ENCODE measurements at places on chromosomes 3 and 15. TPM values are rescaled to one million over a fixed set of nuclear protein-coding genes. Genes with fewer than 3 reads are reported as not detected.

Gene ECE2
- total RNA-seq, result not detected

Gene NR1I2
- 0.06 TPM for total RNA-seq

Gene THSD4
- 6.2 TPM for total RNA-seq

Gene CLDN18
- total RNA-seq, result not detected

Gene RBMS3
- total RNA-seq, result 17.5 TPM

- DNase-seq, result no peak
- peaks cover 5% of the 10 kb centered on the region for H3K4me1 ChIP-seq
- H3K4me3 ChIP-seq, result no peak overlapping the region
- H3K27ac ChIP-seq, result no peak overlapping the region
- no peaks in the 10 kb centered on the region for H3K27me3 ChIP-seq
Observed at GRCh38 chr15:69610858-69611257, 158.2 kb downstream of the RPLP1 start.

DNA sequence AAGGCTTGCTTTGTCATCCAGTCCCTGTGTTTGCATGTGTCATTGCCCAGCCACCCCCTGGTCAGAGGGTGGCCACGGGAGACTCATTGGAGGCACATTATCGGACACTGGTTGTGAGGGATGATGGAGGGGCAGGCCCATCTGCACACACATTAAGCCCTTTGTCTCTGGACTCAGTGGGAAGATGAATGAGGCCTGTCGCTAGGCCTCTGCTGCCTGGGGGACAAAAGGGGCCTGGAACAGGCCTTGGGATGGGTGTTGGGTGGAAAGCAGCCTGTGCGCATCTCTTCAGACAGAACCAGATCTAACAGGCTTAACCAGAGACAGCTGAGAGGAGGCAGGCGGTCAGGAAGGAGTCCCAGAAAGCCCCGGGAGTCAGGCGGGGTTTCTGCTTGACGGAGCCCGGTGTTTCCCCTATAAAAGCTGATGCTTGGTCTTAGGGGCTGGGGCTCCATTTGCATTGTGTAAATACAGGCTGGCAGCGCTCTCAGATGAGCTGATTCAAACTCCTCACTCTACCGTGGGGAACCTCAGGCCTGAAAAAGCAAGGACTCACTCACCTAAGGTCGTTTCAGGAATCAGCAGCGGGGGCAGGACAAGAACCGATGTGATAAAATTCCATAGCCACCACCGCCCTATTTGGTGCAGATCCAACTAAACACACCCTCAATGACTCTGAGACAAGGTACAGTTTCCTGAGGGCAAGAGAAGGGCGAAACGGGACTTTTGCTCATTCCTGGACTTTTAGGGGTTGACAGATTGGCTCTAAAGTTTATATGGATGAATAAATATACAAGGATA, 17.1 kb upstream of the SKIC8 start:
- H3K36me3 ChIP-seq, result no peaks in the 10 kb centered on the region
- H3K4me1 ChIP-seq, result no peaks in the 10 kb centered on the region
- no peak overlapping the region for H3K4me3 ChIP-seq
- no peak overlapping the region for H3K27ac ChIP-seq
- no peak for DNase-seq

DNA sequence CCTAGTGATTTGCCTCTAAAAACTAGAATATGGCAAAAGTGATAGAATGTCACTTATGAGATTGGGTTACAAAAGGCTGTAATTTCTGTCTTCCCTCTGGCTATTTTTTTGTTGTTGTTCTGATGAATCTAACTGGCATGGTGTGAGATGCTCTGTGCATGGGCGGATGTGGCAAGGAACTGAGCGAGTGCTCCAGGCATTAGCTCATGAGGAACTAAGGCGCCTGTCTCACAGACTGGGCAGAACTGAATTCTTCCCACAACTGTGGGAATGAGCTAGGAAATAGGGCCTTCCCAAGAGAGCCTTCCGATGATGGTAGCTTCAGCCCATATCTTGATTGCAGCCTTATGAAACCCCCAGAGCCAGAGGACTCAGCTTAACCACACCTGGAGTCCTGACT, 222.5 kb downstream of the NR2F2 start:
- no peak for DNase-seq
- H3K27me3 ChIP-seq, result no peaks in the 10 kb centered on the region

- H3K4me1 ChIP-seq, result peaks cover 6% of the 10 kb centered on the region
- no peaks in the 10 kb centered on the region for H3K27me3 ChIP-seq
- peak; percentile 77 for DNase-seq
- H3K4me3 ChIP-seq, result no peak overlapping the region
- H3K27ac ChIP-seq, result no peak overlapping the region
Observed at GRCh38 chr3:128619146-128619890, 31.3 kb downstream of the RPN1 start.

DNA sequence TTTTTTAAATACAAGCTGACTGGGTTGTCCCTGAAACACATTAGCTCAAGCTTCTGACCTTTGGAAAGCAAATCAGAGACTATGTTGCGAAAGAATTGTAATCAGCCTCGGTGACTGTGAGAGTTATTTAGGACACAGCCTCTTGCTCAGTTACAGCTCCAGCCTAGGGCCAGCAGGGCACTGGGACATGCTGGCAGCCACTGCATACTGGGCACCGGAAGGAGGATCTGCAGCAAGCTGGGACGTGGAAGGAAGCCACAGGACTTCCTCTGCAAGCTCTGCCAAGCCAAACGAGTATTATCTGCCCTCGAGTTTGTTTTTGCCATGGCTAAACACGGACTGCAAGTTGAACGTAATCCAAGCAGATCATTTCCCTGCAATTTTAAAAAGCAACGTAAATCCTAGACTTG, 24.4 kb upstream of the COPG1 start:
- H3K4me1 ChIP-seq, result no peaks in the 10 kb centered on the region
- H3K4me3 ChIP-seq, result no peak overlapping the region
- DNase-seq, result peak; percentile 81
- H3K36me3 ChIP-seq, result no peaks in the 10 kb centered on the region
- H3K27ac ChIP-seq, result no peak overlapping the region

GRCh38 chr3:147654827-147655226, 245.7 kb downstream of the ZIC1 start:
- no peak overlapping the region for H3K27ac ChIP-seq
- H3K27me3 ChIP-seq, result no peaks in the 10 kb centered on the region
- peaks cover 52% of the 10 kb centered on the region for H3K4me1 ChIP-seq
- no peak overlapping the region for H3K4me3 ChIP-seq

GRCh38 chr3:134367869-134368750, 6.1 kb downstream of the AMOTL2 start:
- H3K27me3 ChIP-seq, result no peaks in the 10 kb centered on the region
- DNase-seq, result no peak
- H3K4me1 ChIP-seq, result peaks cover 50% of the 10 kb centered on the region
- H3K36me3 ChIP-seq, result peaks cover 31% of the 10 kb centered on the region

GRCh38 chr3:4833471-4833870, 145.8 kb upstream of the BHLHE40 start:
- H3K4me1 ChIP-seq, result peaks cover 8% of the 10 kb centered on the region
- H3K4me3 ChIP-seq, result no peak overlapping the region
- DNase-seq, result no peak
- no peaks in the 10 kb centered on the region for H3K36me3 ChIP-seq
- no peak overlapping the region for H3K27ac ChIP-seq

GRCh38 chr3:51869304-51869703, 6.1 kb downstream of the IQCF5 start:
- no peaks in the 10 kb centered on the region for H3K36me3 ChIP-seq
- peaks cover 9% of the 10 kb centered on the region for H3K4me1 ChIP-seq
- no peak for DNase-seq

GRCh38 chr3:170128977-170129431, 52.5 kb downstream of the PHC3 start:
- no peak overlapping the region for H3K4me3 ChIP-seq
- no peaks in the 10 kb centered on the region for H3K4me1 ChIP-seq
- H3K36me3 ChIP-seq, result peaks cover 41% of the 10 kb centered on the region
